Keratinocyte (primary cell): ENCODE measurements at places on chromosomes 3 and 15. TPM values are rescaled to one million over a fixed set of nuclear protein-coding genes. Genes with fewer than 3 reads are reported as not detected.

DNA sequence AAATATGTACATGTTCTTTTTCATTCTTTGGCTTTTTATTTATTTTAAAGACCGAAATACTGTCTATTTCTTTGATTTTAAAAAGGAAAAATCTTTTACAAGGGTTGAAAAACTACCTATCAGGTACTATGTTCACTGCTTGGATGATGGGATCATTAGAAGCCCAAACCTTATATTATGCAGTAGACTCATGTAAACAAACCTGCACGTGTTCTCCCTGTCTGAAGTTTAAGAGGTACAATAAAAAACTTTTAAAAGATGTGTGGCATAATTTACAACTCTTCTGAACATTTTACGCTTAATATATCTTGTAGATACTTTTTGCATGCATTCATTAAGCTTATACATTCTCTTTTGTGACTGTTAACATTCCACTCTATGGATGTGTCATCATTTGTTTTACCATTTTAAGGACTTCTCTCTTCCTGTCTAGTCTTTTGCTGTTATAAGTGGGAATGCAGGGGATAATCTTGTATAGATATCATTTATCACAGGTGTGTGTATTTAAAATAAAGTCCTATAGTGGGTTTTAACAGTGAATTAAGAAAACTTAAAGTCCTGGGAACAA, 6.2 kb downstream of the MGA start:
- H3K4me1 ChIP-seq = peaks cover 11% of the 10 kb centered on the region
- no peak for DNase-seq
- no peaks in the 10 kb centered on the region for H3K27me3 ChIP-seq
- H3K36me3 ChIP-seq = peaks cover 4% of the 10 kb centered on the region
- H3K27ac ChIP-seq = no peak overlapping the region

ARHGAP31 gene
- 3.0 to 4.8 TPM (median 3.5 TPM) in 3 replicates for polyA plus RNA-seq

DNA sequence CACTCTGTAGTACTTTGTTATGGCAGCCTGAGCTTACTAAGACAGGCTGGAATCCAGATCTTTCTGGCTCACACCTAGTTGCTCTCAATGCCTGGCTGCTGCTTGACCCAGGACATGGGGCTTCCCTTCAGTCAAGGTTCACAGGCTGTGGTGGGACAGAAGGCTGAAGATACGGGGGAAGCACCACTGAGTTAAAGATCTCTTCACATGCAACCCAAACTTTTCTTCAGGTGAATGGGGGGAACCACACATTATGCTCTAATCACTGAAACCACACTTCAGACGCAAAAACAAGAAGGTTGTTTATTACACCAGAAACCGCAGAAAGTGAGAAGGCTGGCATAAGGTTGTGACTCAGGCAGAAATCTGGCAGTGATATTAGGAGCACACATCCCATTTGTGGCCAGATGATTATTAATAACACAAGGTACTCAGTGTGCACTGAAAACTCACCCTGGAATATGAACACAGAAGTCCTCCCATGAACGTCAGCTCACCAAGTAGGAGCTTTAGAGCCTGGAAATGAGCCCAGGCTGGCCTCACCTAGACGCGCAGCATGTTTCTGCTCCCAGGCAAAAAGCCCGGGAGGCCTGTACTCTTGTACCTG, 230.5 kb upstream of the CHRNA7 start:
- H3K4me3 ChIP-seq = no peak overlapping the region
- no peaks in the 10 kb centered on the region for H3K27me3 ChIP-seq
- DNase-seq = no peak
- no peak overlapping the region for H3K27ac ChIP-seq
- H3K36me3 ChIP-seq = no peaks in the 10 kb centered on the region

DNA sequence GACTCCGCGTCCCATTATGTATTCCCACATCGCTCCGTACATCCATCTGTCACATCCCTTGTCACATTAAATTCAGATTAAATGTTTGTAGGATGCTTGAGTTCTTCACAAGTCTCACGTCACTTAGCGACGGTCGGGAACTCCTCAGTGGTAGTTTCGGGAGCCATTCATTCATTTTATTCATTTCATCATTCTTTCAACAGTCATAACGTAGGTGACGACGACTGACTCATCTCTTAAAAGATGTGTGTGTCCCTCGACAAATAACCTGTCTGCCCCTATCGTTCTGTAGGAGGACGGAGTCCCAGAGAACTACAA, 272 bp upstream of the SRPRB start:
- no peaks in the 10 kb centered on the region for H3K27me3 ChIP-seq
- H3K4me1 ChIP-seq = peaks cover 11% of the 10 kb centered on the region
- peaks cover 5% of the 10 kb centered on the region for H3K36me3 ChIP-seq

CMTM8 gene
- 1.1 to 1.9 TPM (median 1.6 TPM) in 3 replicates for polyA plus RNA-seq

- H3K4me3 ChIP-seq = no peak overlapping the region
- no peaks in the 10 kb centered on the region for H3K27me3 ChIP-seq
- no peak for DNase-seq
Measured at GRCh38 chr3:4506559-4507023, 13.4 kb downstream of the ITPR1 start.

GRCh38 chr3:115423170-115423569, 200.1 kb upstream of the GAP43 start:
- no peak overlapping the region for H3K4me3 ChIP-seq
- no peak overlapping the region for H3K27ac ChIP-seq
- DNase-seq = no peak
- no peaks in the 10 kb centered on the region for H3K4me1 ChIP-seq
- no peaks in the 10 kb centered on the region for H3K27me3 ChIP-seq

GRCh38 chr3:188890572-188891270, 281.1 kb upstream of the TPRG1 start:
- no peak overlapping the region for H3K27ac ChIP-seq
- no peak overlapping the region for H3K4me3 ChIP-seq
- no peak for DNase-seq
- H3K4me1 ChIP-seq = no peaks in the 10 kb centered on the region
- H3K27me3 ChIP-seq = no peaks in the 10 kb centered on the region

DNA sequence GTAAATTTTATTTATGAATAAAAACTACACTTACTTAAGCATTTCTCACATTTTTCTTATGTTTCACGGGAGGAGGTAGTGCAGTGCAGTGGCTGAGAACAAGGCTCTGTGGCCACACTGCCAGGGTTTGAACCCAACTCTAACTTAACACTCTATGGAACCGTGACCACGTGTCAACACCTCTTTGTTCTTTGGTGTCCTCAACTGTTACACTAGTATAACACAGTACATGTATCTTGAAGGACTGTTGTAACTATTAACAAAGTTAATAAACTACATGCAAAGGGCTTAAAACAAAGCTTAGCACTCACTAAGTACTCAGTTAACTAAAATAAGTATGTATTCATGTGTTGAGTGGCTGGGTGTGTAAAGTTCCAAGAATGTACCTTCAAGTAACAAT, 19.5 kb downstream of the CD47 start:
- no peak overlapping the region for H3K4me3 ChIP-seq
- peaks cover 8% of the 10 kb centered on the region for H3K4me1 ChIP-seq
- H3K27me3 ChIP-seq = no peaks in the 10 kb centered on the region

- no peaks in the 10 kb centered on the region for H3K27me3 ChIP-seq
- DNase-seq = no peak
- no peak overlapping the region for H3K4me3 ChIP-seq
- H3K36me3 ChIP-seq = peaks cover 33% of the 10 kb centered on the region
- no peak overlapping the region for H3K27ac ChIP-seq
- H3K4me1 ChIP-seq = peaks cover 3% of the 10 kb centered on the region
Measured at GRCh38 chr15:74040109-74040850, 42.1 kb downstream of the GOLGA6A start.

GRCh38 chr3:17088017-17088416, 203.3 kb downstream of the PLCL2 start:
- no peaks in the 10 kb centered on the region for H3K27me3 ChIP-seq
- H3K36me3 ChIP-seq = no peaks in the 10 kb centered on the region
- H3K4me3 ChIP-seq = no peak overlapping the region
- DNase-seq = no peak

FOXL2 gene
- 0.25 to 0.57 TPM (median 0.26 TPM) in 3 replicates for polyA plus RNA-seq

- no peaks in the 10 kb centered on the region for H3K36me3 ChIP-seq
- no peak overlapping the region for H3K4me3 ChIP-seq
- no peaks in the 10 kb centered on the region for H3K4me1 ChIP-seq
- no peak for DNase-seq
- no peaks in the 10 kb centered on the region for H3K27me3 ChIP-seq
Measured at GRCh38 chr15:99142562-99142961, 37.7 kb downstream of the SYNM start.

GRCh38 chr3:66066963-66067617, 28.4 kb upstream of the MAGI1 start:
- H3K27ac ChIP-seq = no peak overlapping the region
- no peaks in the 10 kb centered on the region for H3K36me3 ChIP-seq
- no peaks in the 10 kb centered on the region for H3K4me1 ChIP-seq
- H3K27me3 ChIP-seq = no peaks in the 10 kb centered on the region
- no peak overlapping the region for H3K4me3 ChIP-seq

PLA2G4E gene
- 1.1 to 6.7 TPM (median 3.5 TPM) in 3 replicates for polyA plus RNA-seq

- H3K36me3 ChIP-seq = no peaks in the 10 kb centered on the region
- no peak overlapping the region for H3K4me3 ChIP-seq
- DNase-seq = no peak
- no peak overlapping the region for H3K27ac ChIP-seq
Measured at GRCh38 chr3:54206874-54207273, 84.5 kb downstream of the CACNA2D3 start.

- H3K4me3 ChIP-seq = no peak overlapping the region
- DNase-seq = no peak
- H3K36me3 ChIP-seq = no peaks in the 10 kb centered on the region
- H3K4me1 ChIP-seq = no peaks in the 10 kb centered on the region
- H3K27ac ChIP-seq = no peak overlapping the region
Measured at GRCh38 chr3:8246070-8246469, 255.6 kb upstream of the LMCD1 start.

- peaks cover 20% of the 10 kb centered on the region for H3K4me1 ChIP-seq
- H3K4me3 ChIP-seq = no peak overlapping the region
- no peak for DNase-seq
- peak overlapping the region; percentile 75 for H3K27ac ChIP-seq
- H3K36me3 ChIP-seq = peaks cover 30% of the 10 kb centered on the region
Measured at GRCh38 chr15:71251584-71252043, 136.3 kb downstream of the THSD4 start.

FEZF2 gene
- not detected in 3 replicates for polyA plus RNA-seq

- H3K36me3 ChIP-seq = no peaks in the 10 kb centered on the region
- H3K27ac ChIP-seq = no peak overlapping the region
- H3K4me1 ChIP-seq = peaks cover 3% of the 10 kb centered on the region
- no peak overlapping the region for H3K4me3 ChIP-seq
- no peaks in the 10 kb centered on the region for H3K27me3 ChIP-seq
- DNase-seq = no peak
Measured at GRCh38 chr3:151901644-151902285, 28.3 kb downstream of the SUCNR1 start.

RLBP1 gene
- not detected in 3 replicates for polyA plus RNA-seq

- H3K4me3 ChIP-seq = no peak overlapping the region
- no peaks in the 10 kb centered on the region for H3K36me3 ChIP-seq
- H3K4me1 ChIP-seq = peaks cover 7% of the 10 kb centered on the region
- H3K27ac ChIP-seq = no peak overlapping the region
- DNase-seq = no peak
- H3K27me3 ChIP-seq = no peaks in the 10 kb centered on the region
Measured at GRCh38 chr3:179729981-179730380, 77.1 kb downstream of the USP13 start.

- no peaks in the 10 kb centered on the region for H3K27me3 ChIP-seq
- peaks cover 13% of the 10 kb centered on the region for H3K36me3 ChIP-seq
- DNase-seq = no peak
- no peaks in the 10 kb centered on the region for H3K4me1 ChIP-seq
- H3K27ac ChIP-seq = no peak overlapping the region
- no peak overlapping the region for H3K4me3 ChIP-seq
Measured at GRCh38 chr3:119862616-119863015, 80.7 kb downstream of the NR1I2 start.

GRCh38 chr3:112167758-112168157, 34.7 kb upstream of the GCSAM start:
- H3K4me1 ChIP-seq = no peaks in the 10 kb centered on the region
- H3K4me3 ChIP-seq = no peak overlapping the region
- no peaks in the 10 kb centered on the region for H3K27me3 ChIP-seq
- H3K27ac ChIP-seq = no peak overlapping the region

GRCh38 chr3:152403632-152404066, 134.9 kb downstream of the MBNL1 start:
- no peak overlapping the region for H3K27ac ChIP-seq
- H3K27me3 ChIP-seq = no peaks in the 10 kb centered on the region
- H3K4me3 ChIP-seq = no peak overlapping the region
- no peaks in the 10 kb centered on the region for H3K36me3 ChIP-seq
